ENCODE measurements at places on chromosomes 11 and 22.

DNA sequence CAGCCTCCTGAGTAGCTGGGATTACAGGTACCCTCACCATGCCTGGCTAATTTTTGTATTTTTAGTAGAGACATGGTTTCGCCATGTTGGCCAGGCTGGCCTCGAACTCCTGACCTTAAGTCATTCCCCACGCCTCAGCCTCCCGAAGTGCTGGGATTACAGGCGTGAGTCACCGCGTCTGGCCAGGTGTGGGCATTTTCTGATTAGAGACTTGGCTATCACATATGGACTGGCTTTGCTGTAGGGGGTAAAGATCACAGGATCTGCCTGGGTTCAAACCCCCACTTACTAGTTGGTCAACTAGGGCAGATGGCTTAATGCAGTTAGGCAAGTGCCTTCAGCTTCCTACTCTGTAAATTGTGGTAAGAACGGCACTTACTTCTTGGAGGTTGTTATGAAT, 6.5 kb downstream of the CD248 start:
- DNase-seq, result no peak

GRCh38 chr11:89168396-89168795, 9.3 kb upstream of the TYR start:
- no peak for DNase-seq

GRCh38 chr11:88181776-88182175, 6.5 kb upstream of the RAB38 start:
- no peak for DNase-seq

DNA sequence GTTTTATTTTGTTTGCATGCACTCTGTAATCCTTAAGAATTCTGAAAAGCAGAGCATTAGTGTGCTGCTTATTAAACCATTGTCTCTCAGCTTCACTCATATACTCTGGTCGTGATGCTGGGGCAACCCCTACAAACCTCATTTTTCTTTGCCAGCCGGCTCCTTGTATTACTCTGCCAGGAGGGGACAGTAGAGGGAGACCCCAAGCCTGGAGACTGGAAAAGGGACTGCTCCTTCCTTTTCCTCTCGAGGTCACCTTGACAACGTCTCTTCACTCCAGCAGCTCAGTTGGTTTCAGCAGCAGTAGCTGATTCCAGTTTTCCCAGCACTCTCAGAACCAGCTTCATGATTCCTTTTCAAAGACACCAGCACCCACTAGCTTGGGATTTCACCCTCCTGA, 2.8 kb upstream of the JHY start:
- no peak for DNase-seq

- no peak for DNase-seq
Observed at GRCh38 chr22:38030311-38031133, 26.7 kb upstream of the PICK1 start.

DNA sequence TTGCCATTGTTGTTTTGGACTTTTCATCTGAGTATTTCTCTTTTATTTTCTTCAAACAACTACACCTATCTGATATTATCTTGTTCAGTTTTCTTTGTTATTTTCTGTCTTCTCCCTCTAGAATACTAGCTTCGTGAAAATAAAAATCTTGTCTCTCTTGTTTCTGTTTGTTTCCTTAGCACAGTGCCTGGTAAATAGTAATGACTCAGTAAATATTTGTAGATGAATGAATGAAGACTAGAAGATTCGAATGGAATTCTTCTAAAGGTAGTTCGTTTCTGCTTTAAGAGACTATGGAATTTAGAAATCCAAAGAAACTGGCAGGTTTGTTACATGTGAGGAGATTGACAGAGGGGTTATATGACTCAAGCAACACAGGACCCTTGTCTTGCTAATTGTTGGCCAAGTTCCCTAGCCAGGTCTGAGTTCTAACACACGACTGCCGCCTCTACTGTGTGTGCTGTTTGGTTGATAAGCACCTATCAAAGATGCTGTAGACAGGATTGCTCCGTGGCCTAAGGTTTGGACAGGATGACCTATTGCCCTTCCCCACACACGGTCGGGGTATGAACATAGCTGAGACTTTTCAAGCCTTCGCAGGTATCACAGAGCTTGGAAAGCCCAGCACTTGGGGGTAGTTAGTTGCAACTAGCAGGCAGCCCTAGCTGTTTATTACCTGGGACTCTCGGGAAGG, 831 bp upstream of the TMEM135 start:
- no peak for DNase-seq

- DNase-seq, result no peak
Observed at GRCh38 chr11:103844327-103845215, 191.9 kb upstream of the DDI1 start.

GRCh38 chr11:66979336-66979980, 4.4 kb downstream of the C11orf86 start:
- DNase-seq, result no peak

DNA sequence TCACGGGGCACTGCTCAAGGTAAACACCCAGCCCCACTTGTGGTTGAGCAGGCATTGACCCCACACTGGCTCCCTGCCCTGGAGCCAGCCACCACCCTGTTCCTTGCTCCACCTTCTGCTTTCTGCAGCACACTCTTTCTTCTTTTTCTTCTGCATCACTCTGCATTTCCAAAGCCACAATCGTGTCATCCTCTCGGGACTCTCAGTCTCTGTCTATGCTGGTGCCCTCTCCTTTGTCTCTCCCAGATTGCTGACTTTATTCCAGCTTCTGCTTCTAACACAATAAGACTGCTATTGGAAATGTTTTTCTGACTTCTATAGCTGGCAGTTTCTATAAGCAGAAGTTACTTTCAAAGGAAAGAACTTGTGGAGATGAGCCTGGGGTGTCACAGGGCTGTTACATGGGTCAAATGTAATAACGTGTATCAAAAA, 14.4 kb downstream of the GRAP2 start:
- DNase-seq, result no peak

DNA sequence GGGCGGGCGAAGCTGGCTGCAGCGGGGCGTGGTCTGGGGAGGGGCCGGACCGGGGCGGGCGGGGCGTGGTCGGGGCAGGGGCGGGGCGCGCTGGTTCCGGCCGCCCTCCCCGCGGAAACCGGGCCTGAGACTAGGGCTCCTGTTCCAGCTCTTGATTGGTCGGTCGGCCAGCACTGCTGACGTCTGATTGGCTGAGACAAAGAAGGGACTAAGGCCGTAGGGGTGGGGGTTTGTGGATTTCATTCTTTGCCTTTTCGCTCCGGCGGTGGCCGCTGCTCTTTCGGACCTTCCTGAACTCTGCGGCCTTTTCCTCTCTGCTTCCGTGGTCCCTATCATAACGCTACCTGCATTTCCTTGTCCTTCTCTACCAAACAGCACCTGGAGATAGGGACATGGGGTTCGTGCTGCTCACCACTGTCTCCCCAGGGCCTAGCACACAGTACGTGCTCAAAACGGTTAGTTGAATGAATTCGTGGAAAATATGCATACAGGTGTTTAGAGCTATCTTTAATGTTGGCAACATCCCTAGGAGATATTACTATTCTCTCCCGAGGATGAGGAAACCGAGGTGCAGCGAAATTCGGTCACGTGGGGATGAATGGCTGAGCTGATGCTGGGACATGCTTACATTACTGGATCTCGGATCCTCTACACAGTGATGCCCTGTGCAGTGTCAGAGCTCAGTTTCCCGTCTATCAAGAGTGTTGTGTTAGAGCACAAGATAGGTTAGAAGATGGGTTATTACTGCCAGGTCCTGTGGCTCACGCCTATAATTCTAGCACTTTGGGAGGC, 62.8 kb downstream of the NFAM1 start:
- peak; percentile 93 for DNase-seq

DNA sequence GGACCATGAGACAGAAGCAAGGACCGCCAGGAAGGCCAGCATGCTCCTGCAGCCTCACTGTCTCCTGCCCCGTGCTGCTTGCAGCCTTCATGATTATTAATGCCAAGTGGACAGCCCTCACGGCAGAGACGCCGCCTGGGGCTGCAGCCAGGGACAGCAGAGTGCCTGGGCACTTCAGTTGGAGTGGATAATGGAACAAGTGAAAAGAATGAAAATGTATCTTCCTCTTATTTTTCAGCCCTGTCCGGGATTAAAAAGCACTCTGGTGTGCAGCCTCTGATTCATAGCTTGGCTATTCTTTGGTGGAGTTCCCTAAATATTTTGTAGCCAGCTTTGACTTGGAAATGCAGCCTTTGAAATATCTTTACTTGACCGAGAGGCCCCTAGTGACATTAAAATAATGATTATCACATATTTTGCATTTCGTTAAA, 1404.2 kb downstream of the BRD1 start:
- no peak for DNase-seq

DNA sequence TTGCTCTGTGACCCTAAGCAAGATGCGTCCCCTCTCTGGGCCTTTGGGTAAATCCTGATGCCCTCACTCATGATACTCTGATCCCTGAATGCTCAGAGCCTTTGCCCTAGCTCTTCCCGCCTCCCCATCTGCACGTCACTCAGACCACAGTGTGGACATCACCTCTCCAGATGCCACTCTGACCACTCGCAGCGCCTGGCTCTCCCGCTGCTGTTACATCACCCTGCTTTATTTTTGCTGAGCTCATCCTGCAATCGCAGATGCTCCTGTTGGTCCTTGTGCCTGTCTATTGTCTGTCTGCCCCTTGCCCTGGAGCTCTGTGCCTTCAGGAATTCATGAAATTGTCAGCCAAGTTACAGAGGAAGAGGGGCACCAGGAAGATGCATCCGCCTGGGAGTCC, 5.5 kb downstream of the OSM start:
- DNase-seq, result peak; percentile 75

DNA sequence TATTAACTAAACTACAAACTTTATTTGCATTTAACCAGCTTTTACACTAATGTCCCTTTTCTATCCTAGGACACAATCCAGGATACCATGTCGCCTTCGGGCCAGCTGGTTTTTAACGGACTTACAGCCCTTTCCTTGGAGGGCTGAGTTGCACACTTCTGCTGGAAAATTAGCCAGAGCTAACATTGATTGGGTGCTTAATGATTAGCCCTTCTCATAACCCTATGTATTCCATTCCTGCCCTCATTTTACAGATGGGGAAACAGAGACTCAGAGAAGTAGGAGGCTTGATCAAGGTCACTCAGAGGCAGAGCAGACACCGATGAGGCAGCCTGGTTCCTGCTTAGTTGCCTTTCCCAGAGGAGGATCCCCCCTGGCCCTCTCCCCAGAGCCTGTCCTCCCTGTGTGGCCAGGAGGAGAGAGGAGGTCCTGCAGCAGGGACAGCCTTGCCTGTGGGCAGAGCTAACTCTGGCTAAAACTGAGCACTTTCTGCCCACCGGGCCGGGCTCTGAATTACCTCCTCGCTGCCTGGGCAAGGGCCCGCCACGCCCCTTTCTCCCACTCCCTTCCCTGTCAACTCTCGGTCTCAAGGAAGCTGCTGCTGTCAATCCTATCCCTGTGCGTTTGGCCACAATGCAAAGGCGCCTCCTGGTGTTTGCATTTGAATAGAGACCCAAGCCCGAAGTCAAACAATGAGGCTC, 59.6 kb upstream of the PAX6 start:
- peak; percentile 26 for DNase-seq

GRCh38 chr11:22337596-22338485, at the start of gene SLC17A6:
Gene SLC17A6 (plus strand): TSS chr11:22338381. CDS start chr11:22338534, 153 bp downstream.
- DNase-seq, result peak; percentile 5

DNA sequence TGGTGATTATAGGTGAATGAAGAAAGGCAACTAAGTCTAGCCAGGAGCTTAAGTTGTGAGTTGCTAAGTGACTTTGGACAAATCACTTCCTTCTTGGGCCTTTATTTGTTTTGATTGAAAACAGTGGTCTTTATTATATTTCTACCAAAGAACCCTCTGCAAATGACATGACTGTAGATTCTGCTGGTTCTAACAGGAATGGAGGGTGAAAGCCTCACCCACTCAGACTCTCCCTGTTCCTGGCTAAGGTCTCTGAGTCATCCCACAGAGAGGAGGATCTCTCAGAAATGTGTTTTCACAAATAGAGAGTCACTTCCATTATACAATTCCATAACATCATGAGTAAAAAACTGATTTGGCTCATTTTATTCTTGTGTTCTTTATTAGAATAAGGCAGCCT, 583.9 kb upstream of the LRRC4C start:
- DNase-seq, result no peak

GRCh38 chr11:118263112-118263511, 985 bp downstream of the MPZL2 start:
- DNase-seq, result no peak

DNA sequence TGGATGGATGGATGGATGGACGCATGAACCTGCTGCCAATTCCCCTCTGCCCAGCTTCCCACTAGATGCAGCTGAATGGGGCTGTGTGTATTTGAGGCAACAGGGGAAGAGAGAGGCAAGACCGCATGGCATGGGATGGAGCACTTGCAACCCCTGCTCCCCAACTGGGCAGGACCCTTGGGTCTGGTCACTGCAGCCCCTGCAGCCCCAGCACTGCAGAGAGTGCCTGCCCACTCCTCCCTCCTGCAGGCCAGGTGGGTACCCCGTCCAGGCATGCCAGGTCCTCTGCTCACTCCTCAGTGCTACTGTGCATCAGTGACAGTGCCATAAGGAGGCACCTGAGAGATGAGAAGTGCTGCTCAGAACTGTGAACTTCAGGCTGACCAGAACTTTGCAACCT, 40.3 kb downstream of the OSBPL5 start:
- DNase-seq, result no peak

DNA sequence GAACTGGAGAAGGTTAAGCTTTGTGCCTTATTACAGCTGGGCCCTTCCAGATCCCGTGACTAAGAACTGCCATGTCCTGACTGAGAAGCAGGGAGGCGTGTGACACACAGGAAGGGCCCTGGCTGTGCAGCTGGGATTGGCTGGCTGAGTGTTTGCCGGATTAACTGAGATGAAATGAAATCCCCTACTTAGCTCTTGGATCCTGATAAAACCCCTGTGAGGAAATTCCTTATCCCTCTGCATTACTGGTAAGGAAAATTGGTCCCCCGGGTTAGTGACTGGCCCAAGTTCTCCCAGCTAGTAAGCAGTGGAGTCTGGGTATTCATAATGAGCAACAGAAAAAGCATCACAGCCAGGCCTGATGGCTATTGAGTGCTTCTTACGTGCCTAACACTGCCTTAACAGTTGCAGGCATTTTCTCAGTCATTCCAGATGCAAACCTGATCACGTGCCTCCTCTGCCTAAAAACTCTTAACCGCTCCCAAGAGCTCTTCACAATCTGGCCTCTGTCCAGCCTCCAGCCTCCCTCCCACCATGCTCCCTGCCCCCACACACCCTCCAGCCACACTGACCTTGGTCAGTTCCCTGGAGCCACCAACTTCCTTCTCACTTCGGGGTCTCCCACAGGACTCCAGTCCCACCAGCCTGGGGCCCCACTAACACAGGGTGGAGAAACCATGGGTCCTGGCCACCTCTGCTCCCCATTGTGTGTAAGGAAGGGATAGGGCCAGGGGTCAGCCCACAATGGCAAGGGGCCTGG, 37.8 kb downstream of the ARRB1 start:
- peak; percentile 21 for DNase-seq

Data from inflammatory macrophage treated with lipopolysaccharide for 4 hours (primary cell).